Memory B cell (primary cell): ENCODE measurements at places on chromosomes 3 and 15.

- H3K36me3 ChIP-seq, result no peaks in the 10 kb centered on the region
- H3K27me3 ChIP-seq, result no peaks in the 10 kb centered on the region
- peak within 1 kb of the TSS; percentile 88 for H3K27ac ChIP-seq
- H3K4me3 ChIP-seq, result peak within 1 kb of the TSS; percentile 86
Measured at GRCh38 chr3:119702530-119703527, at the start of gene CFAP91. CFAP91 (plus strand) TSS chr3:119703022; CDS start chr3:119703099, 77 bp downstream.

DNA sequence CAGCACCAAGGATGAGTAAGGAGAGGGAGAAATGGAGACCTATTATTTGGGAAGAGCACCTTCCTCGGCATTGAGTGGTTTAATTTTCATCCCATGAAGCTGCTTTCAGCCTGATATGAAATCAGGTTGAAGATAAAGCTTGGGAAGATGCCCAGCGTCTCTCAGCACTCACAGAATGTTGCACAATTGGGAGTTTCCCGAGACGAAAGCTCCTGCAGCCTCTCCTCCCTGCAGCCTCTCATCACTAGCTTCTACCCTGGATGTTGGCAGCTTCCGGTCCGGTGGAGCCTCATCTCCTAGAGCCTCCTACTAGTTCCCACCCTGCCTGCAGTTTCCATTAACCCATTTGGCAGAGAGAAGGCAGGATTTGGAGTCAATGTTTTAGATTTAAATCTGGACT, 40.3 kb downstream of the EDEM1 start:
- no peak overlapping the region for H3K27ac ChIP-seq
- no peak overlapping the region for H3K4me3 ChIP-seq
- H3K27me3 ChIP-seq, result no peaks in the 10 kb centered on the region
- no peaks in the 10 kb centered on the region for H3K36me3 ChIP-seq

GRCh38 chr3:141796081-141796888, 33.1 kb downstream of the GRK7 start:
- peak; percentile 32 for DNase-seq
- H3K27ac ChIP-seq, result peak overlapping the region; percentile 24
- peak overlapping the region; percentile 78 for H3K4me3 ChIP-seq

DNA sequence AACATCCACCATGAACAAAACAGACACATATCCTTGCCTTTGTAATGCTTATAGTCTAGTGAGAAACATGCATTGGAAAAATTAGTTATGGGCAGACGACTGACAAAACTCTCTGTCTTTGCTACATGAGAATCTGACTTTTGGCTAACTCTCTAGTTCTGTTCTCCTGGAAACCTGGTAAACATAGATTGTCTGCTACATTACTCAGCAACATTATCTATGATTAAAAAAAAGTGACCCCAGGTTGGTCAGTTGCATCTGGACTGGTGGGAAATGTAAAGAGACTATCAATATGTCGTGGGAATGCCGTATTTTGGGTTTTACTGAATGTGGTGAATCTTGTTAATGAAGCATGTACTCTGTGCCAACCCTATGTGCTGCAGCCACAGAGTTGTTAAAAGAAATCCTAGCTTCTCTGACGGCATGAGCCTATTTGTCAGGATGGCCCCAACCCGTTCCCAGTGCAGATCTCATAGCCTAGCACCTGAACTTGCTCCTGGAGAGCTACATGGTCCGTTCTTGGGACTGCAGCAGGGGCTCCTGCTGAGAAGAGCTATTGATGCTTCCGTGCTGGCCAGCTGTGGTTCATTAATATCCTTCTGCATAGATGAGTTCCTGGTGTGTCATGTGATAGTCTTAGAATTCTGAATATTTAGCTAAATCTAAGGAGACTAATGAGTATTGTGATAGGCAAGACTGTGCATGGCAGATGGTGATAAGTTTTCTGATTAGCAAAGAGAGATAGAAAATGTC, 311.7 kb upstream of the ZNF717 start:
- no peaks in the 10 kb centered on the region for H3K36me3 ChIP-seq
- H3K27me3 ChIP-seq, result no peaks in the 10 kb centered on the region
- H3K4me1 ChIP-seq, result no peaks in the 10 kb centered on the region
- H3K27ac ChIP-seq, result no peak overlapping the region

- H3K36me3 ChIP-seq, result no peaks in the 10 kb centered on the region
- no peak for DNase-seq
- H3K4me1 ChIP-seq, result no peaks in the 10 kb centered on the region
- no peak overlapping the region for H3K27ac ChIP-seq
- no peak overlapping the region for H3K4me3 ChIP-seq
Measured at GRCh38 chr3:64863226-64864212, 175.7 kb upstream of the ADAMTS9 start.

GRCh38 chr3:177449360-177450006, 252.2 kb upstream of the TBL1XR1 start:
- no peaks in the 10 kb centered on the region for H3K27me3 ChIP-seq
- H3K27ac ChIP-seq, result peak overlapping the region; percentile 30
- H3K4me3 ChIP-seq, result peak overlapping the region; percentile 15

DNA sequence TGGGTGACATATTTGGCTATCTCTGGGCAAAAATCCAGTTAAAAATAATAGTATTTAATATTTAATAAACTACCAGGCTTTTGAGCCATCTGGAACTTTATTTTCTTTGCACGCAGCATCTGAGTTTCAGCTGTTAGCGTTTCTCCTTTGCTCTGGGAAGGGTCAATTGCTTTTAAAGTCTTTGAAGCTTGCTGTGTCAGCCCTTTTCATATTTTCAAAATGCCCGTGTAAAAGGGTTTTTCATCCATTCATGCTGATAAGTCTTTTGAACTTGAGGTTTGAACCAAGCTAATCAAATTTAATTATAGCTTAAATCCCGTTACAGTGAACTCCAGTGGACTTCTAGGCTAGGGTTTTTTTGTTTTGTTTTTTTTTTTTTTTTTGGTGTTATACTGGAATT, 79.1 kb downstream of the SLC25A26 start:
- no peak overlapping the region for H3K4me3 ChIP-seq
- peaks cover under 1% of the 10 kb centered on the region for H3K36me3 ChIP-seq
- no peaks in the 10 kb centered on the region for H3K27me3 ChIP-seq
- H3K27ac ChIP-seq, result no peak overlapping the region
- peaks cover 30% of the 10 kb centered on the region for H3K4me1 ChIP-seq

DNA sequence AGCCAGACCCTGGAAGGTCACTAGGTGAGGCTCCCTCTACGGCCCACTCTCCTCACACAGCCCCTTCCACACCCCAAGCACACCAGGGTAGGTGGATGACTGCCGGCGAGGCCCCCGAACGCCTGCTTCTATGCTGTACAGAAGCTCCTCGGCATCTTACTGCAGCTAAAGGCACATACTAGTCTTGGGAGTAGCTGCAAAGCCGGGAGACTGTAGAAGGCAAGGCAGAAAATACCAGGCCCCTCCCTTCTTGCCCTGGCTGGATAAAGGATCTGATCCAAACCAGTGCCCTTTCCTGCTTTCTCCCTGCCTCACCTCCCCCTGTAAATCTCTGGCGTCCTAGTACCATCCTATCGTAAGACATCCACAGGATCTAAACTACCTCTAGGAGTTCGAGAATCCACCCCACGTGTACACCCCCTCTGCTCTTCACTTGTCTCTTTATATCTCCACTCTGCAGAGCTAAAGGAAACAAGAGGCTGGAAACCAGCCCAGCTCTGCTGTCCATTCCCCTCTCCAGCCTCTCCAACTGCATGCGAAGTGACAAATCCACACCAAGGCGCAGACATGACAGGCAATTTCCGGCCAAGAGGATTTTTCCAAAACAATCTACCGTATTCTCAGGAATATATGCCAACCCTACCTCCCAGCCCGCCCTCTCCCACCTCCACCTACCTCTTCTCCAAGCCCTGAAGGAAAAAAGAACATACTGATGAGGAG, 11.8 kb downstream of the TNK2 start:
- no peak for DNase-seq
- no peaks in the 10 kb centered on the region for H3K36me3 ChIP-seq
- H3K4me3 ChIP-seq, result peak overlapping the region; percentile 95
- no peaks in the 10 kb centered on the region for H3K27me3 ChIP-seq

DNA sequence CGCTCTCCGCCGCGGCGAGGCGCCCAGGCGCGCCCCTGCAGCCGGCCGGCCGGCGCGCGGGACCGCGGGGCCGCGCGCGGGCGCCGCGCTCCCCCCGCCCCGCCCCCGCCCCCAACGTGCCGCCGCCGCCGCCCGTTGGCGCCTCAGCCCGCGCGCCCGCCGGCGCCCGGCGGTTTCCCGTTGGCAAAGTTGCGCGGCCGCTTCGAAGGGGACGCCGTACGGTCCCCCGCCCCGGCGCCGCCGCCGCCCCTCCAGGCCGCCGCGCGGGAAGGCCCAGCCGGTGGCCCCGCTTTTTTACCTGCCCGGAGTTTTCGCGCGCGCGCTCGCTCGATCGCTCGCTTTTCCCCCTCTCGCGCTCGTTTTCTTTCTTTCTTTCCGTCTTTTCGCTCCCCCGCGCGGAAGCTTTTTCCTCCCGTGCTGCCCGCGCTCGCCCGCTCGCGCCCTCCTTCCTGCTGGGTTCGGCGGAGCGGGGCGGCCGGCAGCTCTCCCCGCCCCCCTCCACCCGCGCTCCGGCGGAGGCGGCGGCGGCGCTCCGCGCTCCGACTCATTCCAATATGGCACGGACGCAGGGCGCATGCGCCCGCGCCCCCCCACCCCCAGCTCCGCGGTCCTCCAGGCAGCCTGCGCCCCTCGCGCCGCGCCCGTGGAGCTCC, at the start of gene SFMBT1:
Gene SFMBT1, minus strand, starts transcription at position 556 of the 653 bp plus-strand sequence. CDS start 76,945 bp downstream, outside the sequence.
- no peaks in the 10 kb centered on the region for H3K27me3 ChIP-seq
- H3K27ac ChIP-seq, result peak within 1 kb of the TSS; percentile 93

- no peaks in the 10 kb centered on the region for H3K36me3 ChIP-seq
- H3K4me1 ChIP-seq, result no peaks in the 10 kb centered on the region
- no peak for DNase-seq
- no peak overlapping the region for H3K4me3 ChIP-seq
Measured at GRCh38 chr15:80878242-80878866, 99.2 kb downstream of the CEMIP start.

DNA sequence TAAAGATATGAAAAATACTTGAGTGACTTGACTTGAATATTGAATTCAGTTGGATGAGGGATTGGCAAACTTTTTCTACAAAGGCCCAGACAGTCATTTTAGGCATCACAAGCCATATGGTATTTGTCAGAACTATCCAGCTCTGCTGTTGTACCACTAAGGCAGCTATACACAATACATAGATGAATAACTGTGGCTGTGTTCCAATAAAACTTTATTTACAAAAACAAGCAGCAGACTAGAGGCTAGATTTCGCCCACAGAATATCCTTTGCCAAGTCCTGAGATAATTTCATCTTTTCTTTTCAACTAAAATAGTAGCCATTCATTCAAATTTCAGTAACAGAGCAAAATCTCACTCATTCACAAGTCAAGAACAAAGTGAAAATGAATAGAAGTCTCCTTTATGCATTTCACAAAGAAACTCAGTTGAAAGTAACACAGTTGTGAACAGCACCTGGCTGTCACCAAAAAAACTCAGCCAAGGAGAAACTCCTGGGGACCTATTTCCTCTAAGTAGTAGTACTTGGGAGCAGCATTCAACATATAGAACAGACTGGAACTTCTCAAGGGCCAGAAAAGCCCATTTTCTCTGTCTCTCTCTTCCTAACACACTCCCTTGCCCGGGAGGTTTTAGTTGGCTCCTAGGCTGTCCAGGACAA, 56.3 kb downstream of the OSBPL10 start:
- H3K4me1 ChIP-seq, result peaks cover 61% of the 10 kb centered on the region
- peaks cover 15% of the 10 kb centered on the region for H3K36me3 ChIP-seq
- H3K4me3 ChIP-seq, result peak overlapping the region; percentile 67
- DNase-seq, result no peak
- no peaks in the 10 kb centered on the region for H3K27me3 ChIP-seq

GRCh38 chr15:99371180-99372103, 120.2 kb downstream of the LRRC28 start:
- DNase-seq, result no peak
- H3K4me3 ChIP-seq, result no peak overlapping the region
- peaks cover 26% of the 10 kb centered on the region for H3K36me3 ChIP-seq

- H3K27ac ChIP-seq, result no peak overlapping the region
- no peak for DNase-seq
- H3K27me3 ChIP-seq, result no peaks in the 10 kb centered on the region
Measured at GRCh38 chr3:180175572-180175971, 138.8 kb upstream of the PEX5L start.

- no peak overlapping the region for H3K4me3 ChIP-seq
- H3K27ac ChIP-seq, result no peak overlapping the region
- H3K36me3 ChIP-seq, result no peaks in the 10 kb centered on the region
- peaks cover 2% of the 10 kb centered on the region for H3K27me3 ChIP-seq
Measured at GRCh38 chr3:63390710-63391230, 112.7 kb downstream of the SYNPR start.

GRCh38 chr15:68061171-68061570, 7.1 kb downstream of the PIAS1 start:
- DNase-seq, result no peak
- peaks cover 4% of the 10 kb centered on the region for H3K36me3 ChIP-seq
- no peak overlapping the region for H3K27ac ChIP-seq
- no peaks in the 10 kb centered on the region for H3K27me3 ChIP-seq
- peaks cover 31% of the 10 kb centered on the region for H3K4me1 ChIP-seq

GRCh38 chr3:15634671-15635070, 33.1 kb downstream of the BTD start:
- H3K4me1 ChIP-seq, result peaks cover 24% of the 10 kb centered on the region
- H3K36me3 ChIP-seq, result peaks cover 5% of the 10 kb centered on the region
- no peak overlapping the region for H3K4me3 ChIP-seq
- no peak overlapping the region for H3K27ac ChIP-seq

- DNase-seq, result no peak
- H3K27ac ChIP-seq, result peak overlapping the region; percentile 72
- H3K36me3 ChIP-seq, result peaks cover 11% of the 10 kb centered on the region
- peak overlapping the region; percentile 50 for H3K4me3 ChIP-seq
Measured at GRCh38 chr15:40040293-40040635, 1.3 kb upstream of the SRP14 start.

DNA sequence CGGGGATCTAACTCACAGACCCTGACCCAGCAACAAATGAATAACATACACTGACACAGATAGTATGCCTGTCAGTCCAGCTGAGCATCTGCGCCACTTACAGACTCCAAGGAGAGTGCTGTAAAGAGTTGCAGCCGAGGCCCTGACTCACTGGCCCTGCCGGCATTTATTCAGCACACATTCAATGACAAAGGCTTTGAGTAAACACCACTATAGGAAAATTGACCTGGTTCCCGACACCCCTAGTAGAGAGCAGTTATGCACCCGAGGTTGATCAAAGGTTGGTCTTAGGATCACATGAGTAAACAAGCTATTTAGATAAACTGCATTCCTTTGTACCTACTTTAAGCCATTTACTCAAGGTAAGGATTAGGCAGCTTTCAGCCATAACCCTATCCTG, 22.7 kb downstream of the LARS2 start:
- H3K4me3 ChIP-seq, result no peak overlapping the region
- peaks cover 3% of the 10 kb centered on the region for H3K4me1 ChIP-seq
- H3K27ac ChIP-seq, result no peak overlapping the region
- H3K27me3 ChIP-seq, result no peaks in the 10 kb centered on the region
- no peak for DNase-seq
